CD4-positive, alpha-beta T cell treated with Interferon alpha-2 for 1 hour (primary cell): ENCODE measurements at places on chromosomes 13 and 19.

GRCh38 chr19:18261474-18261873 is 12.8 kb downstream of the IQCN start:
- no peak for DNase-seq

GRCh38 chr19:782185-782877 is 14.9 kb upstream of the PTBP1 start:
- DNase-seq: no peak

GRCh38 chr13:90577726-90578125 is 769.8 kb upstream of the MIR17HG start:
- no peak for DNase-seq

- no peak for DNase-seq
Observed at GRCh38 chr13:59931621-59932020, 232.1 kb downstream of the DIAPH3 start.

- DNase-seq: no peak
Observed at GRCh38 chr13:29562786-29563438, 32.6 kb downstream of the SLC7A1 start.

- DNase-seq: no peak
Observed at GRCh38 chr13:88736026-88736425, 1064.9 kb downstream of the SLITRK5 start.

DNA sequence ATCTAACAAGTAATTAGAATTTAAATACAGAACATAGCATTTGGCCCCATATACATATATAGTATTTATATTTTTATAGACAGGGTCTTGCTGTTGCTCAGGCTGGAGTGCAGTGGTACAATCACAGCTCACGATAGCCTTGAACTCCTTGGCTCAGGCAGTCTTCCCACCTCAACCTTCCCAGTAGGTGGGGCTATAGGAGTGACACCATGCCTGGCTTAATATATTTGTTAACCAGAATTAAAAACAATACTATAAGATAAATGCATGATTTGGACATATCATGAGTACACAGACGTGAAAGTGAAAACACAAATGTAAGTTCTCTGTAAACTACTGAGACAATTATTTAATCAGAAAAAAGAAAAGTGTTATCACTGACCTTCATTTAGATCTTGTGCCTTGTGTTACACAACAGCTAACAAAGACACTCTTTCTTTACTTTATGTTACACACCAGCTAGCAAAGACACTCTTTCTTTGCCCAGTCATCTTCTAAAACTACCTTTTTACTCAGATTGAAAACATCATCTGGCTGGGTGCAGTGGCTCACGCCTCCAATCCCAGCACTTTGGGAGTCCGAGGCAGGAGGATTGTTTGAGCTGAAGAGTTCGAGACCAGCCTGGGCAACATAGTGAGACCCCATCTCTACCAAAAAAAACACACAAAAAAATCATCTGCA is 22.6 kb downstream of the CARS2 start:
- no peak for DNase-seq

DNA sequence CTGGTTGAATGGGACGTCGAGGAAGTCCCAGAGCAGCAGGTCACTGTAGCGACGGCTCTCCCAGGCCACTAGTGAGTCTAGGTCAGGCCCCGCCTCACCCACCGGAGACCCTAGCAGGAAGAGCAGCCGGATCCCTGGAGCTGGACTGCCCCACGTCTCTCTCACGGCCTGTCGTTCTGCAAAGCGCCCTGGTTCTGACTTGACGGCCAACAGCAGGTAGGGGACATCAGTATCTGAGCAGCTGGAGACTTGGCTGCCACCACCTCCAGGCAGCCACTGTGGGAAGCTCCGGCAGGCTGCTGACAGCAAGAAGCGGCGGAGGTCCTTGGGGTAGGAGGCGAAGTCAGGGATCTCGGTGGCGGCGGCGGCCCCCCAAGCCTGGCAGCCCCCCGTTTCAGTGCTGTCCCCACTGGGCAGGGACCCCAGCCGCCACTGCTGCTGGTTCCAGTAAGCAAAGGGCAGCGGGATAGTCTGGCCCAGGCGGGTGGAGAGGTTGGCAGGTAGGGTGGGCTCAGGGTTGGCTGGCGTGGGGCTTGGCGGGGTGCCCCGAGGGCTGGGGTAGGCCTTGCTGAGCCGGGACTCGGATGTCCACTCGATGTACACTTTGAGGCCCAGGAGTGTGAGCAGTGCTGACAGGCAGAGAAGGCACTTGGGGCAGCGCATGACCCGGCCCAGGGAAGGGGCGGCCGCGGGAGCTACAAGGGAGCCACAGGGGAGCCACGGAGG is 895 bp downstream of the B3GNT8 start:
- DNase-seq: no peak

DNA sequence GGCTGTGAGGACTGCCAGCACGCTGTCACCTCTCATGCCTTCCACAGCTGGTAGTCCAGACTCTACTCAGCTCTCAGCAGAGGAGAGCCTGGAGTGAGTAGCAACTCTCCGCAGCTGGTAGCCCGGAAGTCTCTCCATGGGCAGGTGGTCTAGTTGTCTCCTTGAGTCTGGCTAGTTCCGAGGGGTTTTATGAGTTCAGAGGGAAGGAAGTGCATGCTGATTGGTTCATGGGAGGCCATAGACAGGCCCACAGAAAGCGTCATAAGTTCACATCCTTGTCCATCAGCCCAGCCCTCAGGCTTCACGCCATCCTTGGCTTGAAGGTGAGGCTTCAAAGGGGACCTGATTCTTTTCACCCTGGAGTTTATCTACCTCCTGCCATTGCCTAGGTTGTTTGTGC is 2662.4 kb upstream of the PCDH20 start:
- no peak for DNase-seq

GRCh38 chr13:47087841-47088240 is 191.0 kb upstream of the HTR2A start:
- no peak for DNase-seq

GRCh38 chr13:40442231-40442630 is 224.2 kb downstream of the FOXO1 start:
- DNase-seq: no peak

GRCh38 chr19:49126575-49126974 is 7.2 kb downstream of the PPFIA3 start:
- DNase-seq: no peak

DNA sequence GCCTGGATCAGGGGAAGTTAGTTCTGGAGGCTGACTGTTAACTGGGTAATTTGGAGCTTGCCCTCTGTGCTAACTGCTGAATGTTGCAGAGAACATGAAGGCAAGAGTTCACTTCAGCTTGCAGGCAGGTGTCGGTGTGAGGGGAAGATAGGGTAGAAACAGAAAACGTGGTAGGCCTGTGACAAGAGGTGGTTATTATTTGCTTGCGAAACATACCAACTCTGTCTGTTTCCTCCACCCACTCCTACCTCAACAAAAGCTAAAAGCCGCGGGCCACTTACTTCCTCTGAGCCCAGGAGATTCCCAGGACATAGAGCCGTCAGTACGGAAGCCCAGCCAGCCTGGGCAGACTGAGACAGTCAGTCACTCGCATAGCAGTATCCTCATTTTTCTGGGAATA is 119.2 kb upstream of the ABCC4 start:
- DNase-seq: no peak

- DNase-seq: no peak
Observed at GRCh38 chr13:62908321-62908720, 1492.7 kb upstream of the PCDH20 start.

DNA sequence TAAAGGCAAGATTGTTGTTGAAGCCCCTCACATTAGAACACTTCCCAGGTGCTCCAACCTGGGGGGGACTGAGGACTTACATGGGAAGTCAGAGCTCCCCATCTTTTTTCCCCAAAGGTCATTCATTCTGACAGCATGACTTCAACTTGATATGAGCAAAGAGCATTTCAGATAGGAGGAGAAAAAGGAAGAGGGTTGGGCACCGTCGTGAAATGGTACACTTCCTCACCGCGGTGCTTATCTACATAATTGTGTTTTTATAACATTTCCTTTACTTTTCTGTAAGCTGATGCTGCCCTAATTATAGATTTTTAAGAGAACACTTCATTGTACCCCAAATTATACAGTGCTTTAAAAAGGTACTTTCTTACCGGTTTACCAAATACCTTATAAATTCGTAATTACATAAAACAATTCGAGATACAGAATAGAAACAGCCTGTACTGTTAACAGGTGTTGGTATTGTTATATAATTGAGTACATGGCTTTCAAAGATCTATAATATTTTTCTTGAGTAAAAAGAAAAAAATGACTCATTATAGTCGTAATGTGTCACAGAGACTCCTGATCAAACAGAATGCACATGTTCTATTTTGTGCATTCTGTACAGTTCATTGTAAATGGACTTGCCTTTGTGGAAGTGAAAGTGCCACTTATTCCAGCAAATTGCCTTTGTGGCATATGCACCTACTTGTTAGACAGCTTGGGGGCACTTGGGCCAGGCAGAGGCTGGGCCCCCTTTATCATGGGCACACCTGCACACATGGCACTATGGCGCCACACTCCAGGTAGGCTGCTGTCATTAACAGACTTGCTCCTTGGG is 81.8 kb downstream of the GGACT start:
- no peak for DNase-seq

- DNase-seq: no peak
Observed at GRCh38 chr19:54606230-54606629, 12.8 kb downstream of the LILRA1 start.

- DNase-seq: no peak
Observed at GRCh38 chr13:97512732-97513131, 78.8 kb downstream of the RAP2A start.

DNA sequence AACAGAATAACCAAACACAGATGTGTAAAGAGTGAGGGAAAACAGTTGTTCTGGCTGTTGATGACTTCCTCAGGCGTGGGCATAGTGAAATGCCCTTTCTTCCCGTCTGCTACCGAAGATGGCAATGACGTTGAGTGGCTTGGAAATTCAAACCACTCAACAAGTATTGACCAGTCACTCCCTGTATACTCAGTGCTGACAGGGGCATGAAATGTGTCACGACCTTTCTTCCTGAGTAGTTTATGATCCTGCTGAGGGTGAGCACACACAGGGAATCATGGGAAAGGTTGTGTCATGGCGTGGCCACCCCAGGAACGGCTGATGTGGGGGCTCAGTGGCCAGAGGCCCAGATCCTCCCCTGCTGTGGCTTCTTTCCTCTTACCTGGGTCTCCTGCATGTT is 87.8 kb upstream of the C1QTNF9B start:
- no peak for DNase-seq

DNA sequence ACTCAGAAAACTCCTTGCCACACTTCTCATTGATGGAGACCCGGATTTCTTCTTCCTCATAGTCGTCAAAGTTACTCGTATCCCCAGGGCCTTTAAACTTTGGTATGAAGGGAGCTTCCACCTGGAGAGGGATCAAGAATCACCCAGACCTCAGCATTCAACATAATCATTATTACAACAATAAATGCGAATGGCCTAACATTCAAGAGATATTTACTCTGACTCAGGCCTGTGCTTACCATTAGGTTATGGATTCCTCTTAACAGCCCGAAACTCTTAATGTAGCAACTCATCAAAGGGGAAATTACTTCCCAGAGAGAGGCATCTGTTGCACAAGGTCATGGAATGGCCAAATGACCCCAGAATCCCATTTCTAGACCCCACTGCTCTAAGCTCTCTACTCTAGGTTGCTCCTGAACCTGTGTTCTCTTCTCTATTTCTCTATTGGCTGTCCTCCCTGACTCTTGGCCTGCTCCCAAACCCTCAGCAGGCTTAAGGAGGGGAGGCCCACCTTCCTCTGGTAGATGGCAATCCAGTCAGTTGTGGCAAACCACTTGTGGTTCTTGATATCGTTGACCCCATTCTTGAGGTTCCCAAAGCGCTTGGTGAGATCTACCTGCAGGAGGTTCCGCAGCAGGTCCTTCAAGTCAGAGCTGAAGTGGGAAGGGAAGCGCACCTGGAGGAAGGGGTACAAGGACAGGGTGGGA is 2.7 kb upstream of the SAMD1 start:
- DNase-seq: no peak

- no peak for DNase-seq
Observed at GRCh38 chr13:101763191-101763590, 310.7 kb downstream of the ITGBL1 start.

DNA sequence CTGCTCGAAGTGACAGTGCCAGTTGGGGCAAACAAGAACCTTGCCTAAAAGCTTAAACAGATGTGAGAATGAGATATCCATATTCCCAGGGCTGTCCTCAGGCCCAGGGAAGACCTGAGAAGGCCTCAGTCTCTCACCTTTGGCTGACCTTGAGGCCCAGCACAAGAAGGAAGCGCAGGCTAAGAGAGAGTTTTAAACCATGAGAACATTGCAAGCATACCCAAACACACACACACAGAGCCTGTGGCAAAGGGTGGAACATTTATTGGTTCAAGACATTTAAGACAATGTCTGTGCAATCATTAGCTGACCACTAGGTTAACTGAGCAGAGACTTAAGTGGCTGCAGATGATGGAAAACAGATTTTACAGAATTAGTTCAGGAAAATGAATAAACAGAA is 248.2 kb downstream of the NBEA start:
- no peak for DNase-seq

- no peak for DNase-seq
Observed at GRCh38 chr13:109874484-109875454, 88.4 kb upstream of the IRS2 start.

- DNase-seq: no peak
Observed at GRCh38 chr13:67042556-67042955, 187.6 kb downstream of the PCDH9 start.

GRCh38 chr13:33375421-33375820 is 89.9 kb upstream of the STARD13 start:
- no peak for DNase-seq

DNA sequence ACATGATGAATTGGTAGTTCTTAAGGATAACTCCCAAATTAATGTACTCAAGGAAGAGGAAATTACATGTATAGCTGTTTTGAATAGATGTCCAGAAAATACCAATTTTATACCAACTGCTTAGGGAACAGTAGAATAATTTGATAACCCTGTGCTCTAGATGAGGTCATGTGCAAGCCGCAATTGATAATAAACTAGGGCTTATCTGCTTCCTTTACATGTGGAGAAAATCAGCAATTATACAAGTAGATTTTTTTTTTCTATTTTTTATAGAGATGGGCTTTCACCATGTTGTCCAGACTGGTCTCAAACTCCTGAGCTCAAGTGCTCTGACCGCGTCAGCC is 9.3 kb downstream of the TPT1 start:
- no peak for DNase-seq

- DNase-seq: no peak
Observed at GRCh38 chr19:53422551-53422950, 9.2 kb upstream of the ZNF761 start.

- DNase-seq: peak; percentile 22
Observed at GRCh38 chr19:38952395-38953165, 21.8 kb downstream of the MRPS12 start.

GRCh38 chr19:4877753-4878490 is 10.5 kb upstream of the PLIN3 start:
- no peak for DNase-seq

DNA sequence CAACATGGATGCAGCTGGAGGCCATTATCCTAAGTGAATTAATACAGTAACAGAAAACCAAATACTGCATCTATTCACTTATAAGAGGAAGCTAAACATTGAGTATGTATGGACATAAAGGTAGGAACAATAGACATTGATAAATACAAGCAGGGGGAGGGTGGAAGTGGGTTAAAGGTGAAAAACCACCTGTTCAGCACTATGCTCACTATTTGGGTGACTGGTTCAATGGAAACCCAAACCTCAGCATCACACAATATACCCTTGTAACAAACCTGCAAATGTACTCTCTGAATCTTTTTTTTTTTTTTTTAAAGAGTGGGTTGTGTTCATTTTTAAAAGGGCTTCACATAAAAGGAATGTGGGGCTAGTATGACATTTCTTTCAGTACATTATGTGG is 26.9 kb upstream of the CPB2 start:
- no peak for DNase-seq
